HS-27A (cell line): ENCODE measurements at places on chromosomes 13 and 19.

DNA sequence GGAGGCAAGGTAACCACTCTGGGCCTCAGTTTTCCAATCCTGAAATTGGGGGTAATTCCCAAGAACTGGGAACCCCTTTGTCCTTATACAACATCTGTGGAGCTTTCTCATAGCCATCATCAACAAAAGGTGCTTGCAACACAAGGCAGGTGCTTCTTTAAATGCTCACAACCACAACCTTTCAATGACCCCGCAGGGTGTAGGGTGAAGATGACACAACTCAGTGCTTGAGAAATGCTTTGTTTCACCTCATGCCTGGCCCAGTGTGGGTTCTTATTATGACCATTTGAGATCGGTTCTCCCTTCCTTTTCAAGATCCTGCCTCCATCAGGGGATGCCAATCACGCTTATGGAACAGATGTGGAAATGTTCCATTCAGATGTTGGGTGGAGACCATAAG, 8.4 kb downstream of the WIZ start:
- no peak for DNase-seq

DNA sequence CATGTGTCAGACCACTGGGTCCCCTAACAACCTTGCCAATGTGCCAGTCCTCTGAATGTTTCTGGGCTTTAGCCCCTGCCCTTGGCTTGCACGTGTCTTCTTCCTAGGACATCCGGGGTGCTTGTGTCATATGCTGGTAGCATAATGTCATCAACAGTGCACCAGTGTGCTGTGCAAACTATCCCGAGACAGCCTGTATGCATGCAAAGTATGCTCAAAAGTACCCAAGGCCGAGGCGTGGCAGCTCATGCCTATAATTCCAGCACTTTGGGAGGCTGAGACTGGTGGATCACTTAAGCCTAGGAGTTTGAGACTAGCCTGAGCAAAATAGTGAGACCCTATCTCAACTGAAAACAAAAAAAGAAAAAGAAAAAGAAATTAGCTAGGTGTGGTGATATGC, 20.8 kb upstream of the C19orf12 start:
- no peak for DNase-seq

DNA sequence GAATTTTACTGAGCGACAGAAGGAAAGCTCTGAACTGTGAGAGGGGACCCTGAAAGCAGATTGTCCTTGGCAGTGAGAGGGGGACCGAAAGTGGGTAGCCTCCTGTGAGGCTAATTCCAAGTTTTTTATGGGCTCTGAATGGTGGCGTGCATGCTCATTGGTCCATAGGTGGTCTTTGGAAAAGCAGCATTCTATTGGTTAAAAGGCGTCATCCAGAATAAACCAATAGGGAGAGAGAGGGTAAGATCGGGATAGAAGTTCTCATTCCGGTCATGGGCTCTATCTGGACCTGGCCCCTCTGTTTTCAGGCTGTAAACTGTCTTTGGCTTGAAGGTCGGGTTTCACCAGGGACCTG, 539.8 kb upstream of the PCDH9 start:
- DNase-seq: no peak

DNA sequence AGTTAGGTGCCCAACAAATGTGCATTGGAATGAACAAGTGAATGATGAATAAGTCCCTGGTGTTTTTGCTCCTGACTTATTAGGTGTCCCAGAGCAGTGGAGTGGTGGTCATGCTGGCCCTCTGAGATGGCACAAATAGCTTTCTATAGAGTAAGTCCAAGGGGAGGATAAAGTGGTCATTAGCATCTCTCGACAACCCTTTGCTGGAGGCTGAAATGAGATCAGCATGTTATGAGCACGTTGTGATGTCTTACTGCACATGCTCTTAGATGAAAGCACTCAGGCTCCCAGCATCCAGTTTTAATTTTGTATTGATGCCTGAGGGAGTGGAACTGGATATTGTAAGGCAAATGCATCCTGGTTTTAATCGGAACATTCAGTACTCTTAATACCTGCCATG, 326.2 kb downstream of the RFC3 start:
- no peak for DNase-seq

DNA sequence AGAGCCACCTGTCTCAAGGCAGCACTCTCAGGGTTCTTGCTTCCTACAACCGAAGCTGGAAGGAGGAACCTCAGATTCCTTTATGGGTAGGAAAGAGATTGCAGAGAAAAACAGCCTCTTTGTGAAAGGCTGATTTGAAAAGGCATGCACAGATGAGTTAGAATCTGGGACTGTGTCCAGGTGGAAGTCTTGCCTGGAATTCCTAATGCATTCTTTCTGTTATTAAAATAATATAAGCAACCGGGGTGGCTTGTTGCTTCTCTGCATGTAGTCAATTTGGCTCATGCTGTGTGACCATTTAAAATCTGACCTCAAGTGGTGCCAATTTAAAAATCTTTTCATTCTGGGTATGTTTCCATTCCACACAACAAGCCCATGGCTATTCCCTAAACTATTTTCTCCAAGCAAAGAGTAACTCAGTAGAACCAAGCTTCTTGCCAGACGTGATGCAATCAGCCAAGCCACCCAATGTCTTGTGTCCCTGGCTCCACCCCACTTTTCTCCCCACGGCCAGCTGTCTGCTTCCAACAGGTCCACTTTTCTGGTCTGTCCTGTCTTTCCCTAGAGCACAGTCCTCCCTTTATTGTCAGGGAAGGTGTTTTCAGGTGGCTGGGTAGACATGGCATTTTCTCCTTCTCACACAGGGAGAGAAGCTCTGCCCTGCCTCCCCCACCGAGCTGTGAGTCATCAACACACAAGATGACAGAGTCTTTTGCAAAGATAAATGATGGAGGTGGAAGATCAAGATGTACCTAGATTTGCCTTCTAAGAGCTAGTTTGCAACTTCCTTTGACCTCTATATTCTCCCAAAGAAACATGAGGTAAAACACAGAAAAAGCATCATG, 394.3 kb downstream of the FOXO1 start:
- peak; percentile 20 for DNase-seq

GRCh38 chr13:40362502-40362901, 303.9 kb downstream of the FOXO1 start:
- DNase-seq: no peak

GRCh38 chr19:1037621-1038064, 2.3 kb upstream of the ABCA7 start:
- DNase-seq: no peak

GRCh38 chr19:54804101-54804500, 691 bp downstream of the KIR2DL4 start:
- DNase-seq: no peak
